ENCODE measurements at places on chromosomes 11 and 22.

DNA sequence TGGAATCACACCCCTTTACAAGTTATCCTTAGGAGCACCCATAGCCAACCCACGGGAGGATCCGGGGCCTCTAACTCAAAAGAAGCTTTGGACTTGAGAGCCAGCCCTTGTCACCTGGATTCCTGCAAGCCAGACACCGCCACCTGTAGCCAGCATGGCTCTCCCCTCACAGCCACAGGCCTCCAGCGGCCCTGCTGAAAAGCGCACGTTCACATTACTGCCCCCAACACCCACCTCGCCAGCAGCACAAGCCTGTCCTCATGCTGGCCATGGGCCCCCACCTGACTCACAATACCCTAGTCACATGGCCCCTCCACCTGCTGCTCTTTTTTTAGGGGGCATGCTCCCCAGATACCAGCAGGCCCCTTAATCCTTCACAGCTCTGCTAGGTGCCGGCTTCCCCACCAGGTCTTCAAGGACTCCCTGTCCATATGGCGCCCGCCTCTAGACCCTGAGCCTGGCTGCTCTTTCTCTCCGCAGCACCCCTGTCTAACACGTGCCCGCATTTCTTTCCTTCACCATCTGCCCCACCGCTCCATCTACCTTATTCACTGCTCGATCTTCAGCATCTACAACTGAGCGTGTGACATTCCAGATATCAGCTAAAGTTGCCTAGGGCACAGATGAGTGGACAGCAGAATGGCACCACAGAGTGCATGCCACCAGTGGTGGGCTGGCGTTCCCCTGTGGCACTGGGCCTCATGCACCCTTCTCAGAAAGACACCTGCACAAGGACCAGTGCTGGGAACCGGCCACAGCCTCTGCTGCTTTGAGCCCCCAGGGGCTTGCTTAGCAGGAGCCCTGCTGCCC, 6.6 kb downstream of the CARS1 start:
- DNase-seq = no peak

GRCh38 chr11:121112498-121113455, 11.7 kb downstream of the TECTA start:
- peak; percentile 63 for DNase-seq

DNA sequence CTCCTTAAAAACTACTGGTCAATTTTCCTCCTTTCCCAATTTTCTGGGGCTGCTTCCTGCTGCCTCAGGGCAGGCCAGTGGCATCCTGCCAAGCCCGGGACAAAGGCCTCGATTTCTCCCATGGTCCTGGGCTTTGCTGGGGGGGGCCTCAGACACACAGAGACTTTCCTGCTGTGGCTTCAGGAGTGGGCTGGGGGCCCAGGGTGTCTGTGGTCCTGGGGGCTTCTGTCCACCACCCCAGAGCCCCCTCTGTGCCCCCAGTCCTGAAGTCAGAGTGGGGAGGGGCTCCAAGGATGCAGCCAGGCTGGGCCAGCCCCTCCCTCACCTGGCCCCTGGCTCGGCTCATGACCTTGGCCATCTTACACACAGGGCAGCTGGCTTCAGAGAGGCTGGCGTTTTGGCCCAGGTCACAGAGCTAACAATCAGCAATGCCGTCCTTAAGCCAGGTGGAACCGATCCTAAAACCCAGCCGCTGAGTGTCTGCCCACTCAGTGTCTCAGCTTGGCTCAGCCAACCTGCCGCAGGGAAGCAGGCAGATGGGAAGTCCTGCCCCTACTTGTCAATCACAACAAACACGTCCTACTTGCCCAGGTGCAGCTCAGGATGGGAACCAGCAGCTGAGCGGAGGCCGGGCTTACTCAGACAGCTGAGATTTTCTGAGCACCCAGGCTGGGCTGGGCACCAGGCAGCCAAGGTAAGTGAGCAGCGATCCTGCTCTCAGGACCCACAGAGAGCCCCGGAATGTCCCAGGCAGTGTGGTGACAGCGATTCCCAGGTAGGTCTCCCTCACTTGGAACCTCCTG, 34.6 kb downstream of the OSBPL5 start:
- DNase-seq = no peak

GRCh38 chr11:80562523-80563125, 1121.8 kb upstream of the TENM4 start:
- DNase-seq = no peak

- DNase-seq = peak; percentile 4
Measured at GRCh38 chr22:46432164-46433068, 96.9 kb downstream of the TRMU start.

GRCh38 chr11:108596701-108597100, 3.1 kb upstream of the EXPH5 start:
- DNase-seq = no peak

- no peak for DNase-seq
Measured at GRCh38 chr11:47352556-47352955, at the start of gene MYBPC3. TSS of gene MYBPC3 (minus strand) at chr11:47352702. CDS start at chr11:47352647, 55 bp downstream.

DNA sequence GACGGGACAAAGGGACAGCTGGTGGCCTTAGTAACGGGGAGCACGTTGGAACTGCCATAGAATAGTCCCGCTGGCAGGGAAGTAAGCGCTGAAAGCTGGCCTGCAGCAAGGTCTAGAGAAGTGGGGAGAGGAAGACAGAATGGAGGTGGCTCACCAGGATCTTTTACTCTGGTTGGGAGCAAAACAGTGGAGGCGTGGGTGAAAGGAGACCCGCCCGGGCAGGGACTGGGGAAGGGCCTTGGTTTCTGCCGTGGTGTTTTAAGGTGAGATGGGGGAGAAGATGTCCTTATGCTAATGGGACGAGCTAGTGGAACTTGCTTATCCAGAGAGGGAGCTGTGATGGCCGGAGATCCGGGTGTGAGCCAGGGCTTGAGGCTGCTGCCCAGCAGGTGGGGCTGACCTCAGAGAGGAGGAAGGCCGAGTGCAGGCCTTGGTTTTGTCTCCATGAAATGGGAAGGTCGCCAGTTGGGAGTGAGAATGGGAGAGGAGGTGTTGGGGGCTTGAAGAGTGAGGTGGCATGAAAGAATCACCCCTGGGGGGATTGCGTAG, 56.4 kb upstream of the CTTN start:
- no peak for DNase-seq

Data from AG10803 (cell line).